ENCODE measurements at places on chromosomes 1 and 21.

- DNase-seq = no peak
- no peaks in the 10 kb centered on the region for H3K36me3 ChIP-seq
- H3K27me3 ChIP-seq = peaks cover 30% of the 10 kb centered on the region
- no peak overlapping the region for H3K27ac ChIP-seq
- no peaks in the 10 kb centered on the region for H3K4me1 ChIP-seq
Measured at GRCh38 chr1:225667362-225667761, 14.4 kb upstream of the ENAH start.

DNA sequence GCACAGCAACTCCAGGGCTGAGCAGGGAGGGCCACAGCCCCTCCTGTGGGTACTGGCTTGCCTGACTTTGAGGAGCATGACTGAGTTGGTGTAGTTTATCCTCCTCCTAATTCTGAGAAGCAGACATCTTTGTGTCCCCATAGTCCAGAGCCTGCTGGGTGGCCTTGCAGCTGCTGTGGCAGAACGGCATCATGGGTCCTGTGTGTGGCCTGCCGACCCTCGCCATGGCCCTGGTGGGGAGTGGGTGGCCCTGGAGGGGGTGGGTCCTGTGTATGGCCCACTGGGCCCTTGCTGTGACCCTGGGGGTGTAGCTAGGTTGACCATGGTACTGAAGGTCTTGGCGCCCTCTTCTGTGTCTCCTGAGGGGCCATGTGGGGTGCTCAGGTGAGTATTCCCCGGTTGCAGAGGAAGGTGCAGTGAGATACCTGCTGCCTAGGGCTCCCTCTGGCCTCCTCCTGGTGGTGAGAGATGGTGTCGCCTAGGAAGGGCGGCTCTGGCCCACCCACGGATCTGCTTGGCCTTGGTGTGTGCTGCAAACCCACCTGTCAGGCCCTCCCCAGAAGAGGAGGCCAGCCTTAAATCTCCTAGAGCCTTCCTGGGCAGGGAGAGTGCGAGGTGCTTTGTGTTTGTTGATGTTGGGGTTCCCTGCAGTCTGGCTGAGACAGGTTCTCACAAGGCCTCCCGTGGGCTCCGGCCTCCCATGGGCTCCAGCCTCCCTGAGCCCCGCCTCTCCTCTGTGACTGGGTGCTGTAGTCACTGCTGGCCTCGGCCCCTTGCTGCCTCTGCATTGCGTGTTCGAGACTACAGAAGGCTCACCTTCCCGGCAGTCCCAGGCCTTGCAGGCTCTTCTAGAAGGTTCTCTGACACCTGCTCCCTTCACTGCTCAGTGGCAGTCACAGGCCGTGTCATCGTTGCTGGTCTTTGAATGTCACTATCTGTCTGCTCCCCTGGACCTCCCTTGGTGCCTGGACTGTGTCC is 7.8 kb downstream of the SNAP47 start:
- H3K4me3 ChIP-seq = no peak overlapping the region
- DNase-seq = no peak
- peaks cover 2% of the 10 kb centered on the region for H3K36me3 ChIP-seq
- peaks cover 54% of the 10 kb centered on the region for H3K4me1 ChIP-seq
- no peak overlapping the region for H3K27ac ChIP-seq
- no peaks in the 10 kb centered on the region for H3K27me3 ChIP-seq

DNA sequence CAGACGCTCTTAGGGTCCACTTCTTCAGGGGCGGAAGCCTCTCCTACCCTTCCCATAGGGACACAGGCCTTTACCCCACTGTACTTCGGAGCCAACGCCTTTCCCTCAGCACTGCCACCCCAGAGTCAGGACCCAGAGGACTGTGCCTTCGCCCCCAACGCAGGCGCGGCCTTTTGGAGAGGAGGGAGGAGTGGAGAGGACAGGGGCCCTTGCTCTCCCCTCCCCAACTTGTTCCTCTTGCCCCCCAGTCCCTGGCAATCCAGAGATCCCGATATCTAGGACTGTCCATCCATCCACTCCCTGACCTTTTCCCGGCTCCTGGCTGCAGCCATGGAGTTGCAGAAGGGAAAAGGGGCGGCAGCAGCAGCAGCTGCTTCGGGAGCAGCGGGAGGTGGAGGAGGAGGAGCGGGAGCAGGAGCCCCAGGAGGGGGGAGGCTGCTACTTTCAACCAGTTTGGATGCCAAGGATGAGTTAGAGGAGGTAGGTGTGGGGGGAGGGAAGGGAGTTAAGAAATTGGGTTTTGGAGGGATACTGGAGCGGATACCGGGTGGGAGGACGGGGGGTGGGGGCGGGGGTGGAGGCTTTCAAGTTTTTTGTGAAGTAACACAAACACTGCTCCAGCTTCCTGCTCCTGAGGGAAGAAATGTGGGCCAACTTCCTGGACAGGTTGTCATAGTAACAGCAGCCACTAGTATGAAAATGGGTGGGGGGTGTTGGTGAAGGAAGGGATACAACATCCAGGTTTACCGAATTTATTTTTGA is 636 bp downstream of the INTS3 start:
- peak overlapping the region; percentile 98 for H3K27ac ChIP-seq
- H3K27me3 ChIP-seq = no peaks in the 10 kb centered on the region
- peaks cover 13% of the 10 kb centered on the region for H3K36me3 ChIP-seq
- peak overlapping the region; percentile 92 for H3K4me3 ChIP-seq

DNA sequence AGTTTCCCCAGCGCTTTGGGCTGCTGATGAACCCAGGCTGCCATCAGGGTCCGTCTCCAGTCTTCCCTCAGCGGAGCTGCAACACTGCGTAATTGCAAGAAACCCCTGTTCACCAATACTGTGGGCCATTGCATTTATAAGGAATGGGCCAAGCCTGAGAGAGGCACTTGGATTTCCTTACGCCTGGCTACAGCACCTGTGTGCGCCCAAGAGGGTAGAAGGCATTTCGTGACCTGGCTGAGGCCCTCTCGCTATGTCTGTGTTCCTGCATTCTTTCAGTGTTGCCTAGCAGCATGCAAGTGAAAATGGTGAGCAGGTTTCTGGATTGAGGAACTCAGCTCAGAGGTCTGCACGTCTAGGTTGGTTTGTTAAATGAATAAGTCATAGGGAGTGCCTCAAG is 12.0 kb upstream of the OR2W3 start:
- no peak overlapping the region for H3K27ac ChIP-seq
- H3K36me3 ChIP-seq = no peaks in the 10 kb centered on the region
- no peaks in the 10 kb centered on the region for H3K4me1 ChIP-seq
- no peak for DNase-seq
- H3K4me3 ChIP-seq = no peak overlapping the region

DNA sequence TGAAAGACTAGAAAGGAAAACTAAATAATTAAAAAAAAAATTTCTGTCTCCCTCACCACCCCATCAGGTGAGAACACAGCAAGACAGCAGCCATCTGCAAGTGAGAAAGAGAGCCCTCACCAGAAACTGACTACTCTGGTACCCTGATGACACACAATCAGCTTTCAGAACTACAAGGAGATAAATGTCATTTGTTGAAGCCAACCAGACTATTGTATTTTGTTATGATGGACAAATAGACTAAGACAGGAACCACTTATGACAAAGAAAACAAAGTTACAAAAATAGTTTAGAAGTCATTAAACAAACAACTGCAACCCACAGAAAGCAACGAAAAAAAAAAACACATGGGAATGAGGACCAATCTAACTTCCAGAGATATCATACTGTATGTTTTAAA is 98.3 kb downstream of the FAF1 start:
- DNase-seq = no peak
- peaks cover 36% of the 10 kb centered on the region for H3K4me1 ChIP-seq
- no peak overlapping the region for H3K27ac ChIP-seq
- H3K4me3 ChIP-seq = no peak overlapping the region
- H3K27me3 ChIP-seq = no peaks in the 10 kb centered on the region
- H3K36me3 ChIP-seq = no peaks in the 10 kb centered on the region

DNA sequence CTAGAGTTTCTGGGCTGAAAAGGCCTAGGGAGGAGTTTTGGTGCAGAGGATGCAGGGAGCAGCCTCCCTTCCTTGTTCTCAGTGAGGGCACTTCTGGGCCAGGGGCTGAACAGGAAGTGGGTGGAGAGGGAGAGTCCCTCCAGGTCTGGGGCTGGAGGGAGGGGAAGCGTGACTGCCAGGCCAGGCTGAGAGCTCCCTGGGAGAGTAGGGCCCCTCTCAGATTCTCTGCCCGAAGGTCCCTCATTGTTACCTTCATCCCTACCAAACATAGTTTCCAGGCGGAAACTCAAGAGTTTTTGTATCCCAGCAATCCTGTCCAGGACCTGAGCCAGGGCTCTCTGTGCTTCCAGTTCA is 36.8 kb downstream of the CITED4 start:
- no peaks in the 10 kb centered on the region for H3K36me3 ChIP-seq
- no peaks in the 10 kb centered on the region for H3K27me3 ChIP-seq
- H3K4me1 ChIP-seq = peaks cover 25% of the 10 kb centered on the region
- no peak overlapping the region for H3K27ac ChIP-seq
- DNase-seq = no peak
- H3K4me3 ChIP-seq = no peak overlapping the region

DNA sequence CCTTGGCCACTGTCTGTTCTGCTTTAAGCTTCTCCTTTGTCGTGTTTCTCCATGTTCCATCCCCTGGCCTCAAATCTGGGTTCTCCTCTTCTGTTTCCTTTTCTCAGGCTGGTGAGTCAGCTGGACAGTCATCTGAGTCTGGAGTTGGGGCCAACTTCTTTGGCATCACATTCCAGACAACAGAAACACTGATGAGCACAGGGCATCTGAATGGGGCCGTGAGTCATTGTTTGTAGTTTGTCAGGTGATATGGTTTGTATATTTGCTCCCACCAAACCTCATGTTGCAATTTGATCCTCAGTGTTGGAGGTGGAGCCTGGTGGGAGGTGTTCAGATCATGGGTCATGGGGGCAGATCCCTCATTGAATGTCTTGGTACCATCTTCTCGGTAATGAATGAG is 14.3 kb upstream of the OLIG2 start:
- DNase-seq = no peak
- H3K4me3 ChIP-seq = no peak overlapping the region
- H3K27me3 ChIP-seq = peaks cover 74% of the 10 kb centered on the region
- no peak overlapping the region for H3K27ac ChIP-seq

DNA sequence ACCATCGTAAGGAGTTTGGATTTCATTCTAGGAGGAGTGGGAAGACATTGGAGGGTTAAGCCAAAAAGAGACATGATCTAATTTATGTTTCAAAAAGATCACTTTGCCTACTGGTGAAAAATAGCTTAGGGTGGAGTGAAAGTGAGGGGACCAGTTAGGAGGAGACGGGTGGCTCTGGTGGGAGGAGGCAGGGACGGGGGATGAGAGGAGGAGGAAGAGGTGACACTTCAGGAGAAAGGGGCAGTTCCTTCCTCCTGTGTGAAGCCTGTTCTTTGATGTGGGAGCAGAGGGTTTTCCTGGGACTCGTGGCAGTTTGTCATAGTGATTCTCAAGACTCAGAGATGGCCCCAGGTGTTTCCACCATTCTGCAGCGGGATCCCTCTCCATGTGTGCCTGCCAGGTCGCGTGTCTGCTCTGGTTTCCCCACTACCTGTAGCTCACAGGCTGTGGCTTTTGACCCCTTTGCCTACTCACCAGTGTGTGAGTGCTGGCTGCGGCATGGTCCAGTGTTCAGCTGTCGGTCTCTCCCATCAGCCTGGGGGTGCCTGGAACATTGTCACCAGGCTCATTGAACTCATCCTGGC is 102.4 kb downstream of the CNIH3 start:
- peaks cover 56% of the 10 kb centered on the region for H3K27me3 ChIP-seq
- no peak overlapping the region for H3K27ac ChIP-seq
- no peaks in the 10 kb centered on the region for H3K36me3 ChIP-seq
- DNase-seq = no peak
- no peaks in the 10 kb centered on the region for H3K4me1 ChIP-seq

DNA sequence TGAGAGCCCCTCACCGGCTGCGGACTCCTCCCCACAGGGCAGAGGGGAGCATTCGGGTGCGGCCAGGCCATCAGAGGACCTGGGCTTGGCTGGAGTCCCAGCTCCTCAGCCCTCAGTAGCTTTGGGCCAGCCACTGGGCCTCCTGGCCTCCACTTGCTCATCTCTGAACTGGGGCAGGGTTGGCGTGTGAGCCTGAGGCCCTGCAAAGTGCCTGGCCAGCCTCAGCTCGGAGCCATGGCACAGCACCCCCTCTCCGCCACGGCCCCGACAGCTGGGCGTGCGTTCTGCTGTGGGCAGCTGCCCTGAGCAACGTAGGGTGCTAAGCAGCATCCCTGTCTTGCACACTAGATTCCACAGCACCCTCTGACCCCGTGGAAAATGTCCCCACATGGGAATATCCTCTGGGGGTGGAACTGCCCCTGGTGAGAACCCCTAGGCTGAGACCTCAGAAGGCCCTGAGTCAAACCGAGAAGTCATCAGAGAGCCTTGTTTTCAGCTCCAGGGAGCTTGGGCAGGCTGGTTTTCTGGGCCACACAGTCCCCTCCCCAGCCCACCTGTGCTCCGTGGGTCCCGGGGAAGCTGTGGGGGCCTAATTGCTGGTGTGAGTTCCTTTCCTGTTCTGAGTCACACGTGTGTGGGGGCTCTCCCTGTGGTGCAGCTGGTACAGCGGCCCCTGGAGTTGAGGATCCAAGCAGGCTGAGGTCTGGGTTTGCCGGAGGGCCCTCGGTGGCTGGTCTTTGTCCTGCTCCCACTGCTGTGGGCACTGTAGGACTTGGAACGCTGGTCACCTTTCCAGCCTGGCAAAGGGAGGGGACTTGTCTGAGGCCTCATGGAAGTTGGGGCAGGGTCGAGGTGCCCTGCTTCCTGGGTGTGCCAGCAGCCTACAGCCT is 24.5 kb downstream of the TP73 start:
- DNase-seq = no peak
- H3K27ac ChIP-seq = peak overlapping the region; percentile 83
- peaks cover 15% of the 10 kb centered on the region for H3K27me3 ChIP-seq
- H3K4me1 ChIP-seq = peaks cover 35% of the 10 kb centered on the region
- peaks cover 5% of the 10 kb centered on the region for H3K36me3 ChIP-seq
- no peak overlapping the region for H3K4me3 ChIP-seq

- H3K27me3 ChIP-seq = peaks cover 53% of the 10 kb centered on the region
- no peak overlapping the region for H3K4me3 ChIP-seq
- H3K36me3 ChIP-seq = no peaks in the 10 kb centered on the region
- H3K4me1 ChIP-seq = peaks cover 5% of the 10 kb centered on the region
- no peak for DNase-seq
- H3K27ac ChIP-seq = no peak overlapping the region
Measured at GRCh38 chr1:156371553-156372264, 2.7 kb downstream of the RHBG start.

GRCh38 chr1:54866801-54867716 is 19.9 kb downstream of the DHCR24 start:
- H3K36me3 ChIP-seq = peaks cover 6% of the 10 kb centered on the region
- no peak overlapping the region for H3K4me3 ChIP-seq
- no peak for DNase-seq
- peaks cover 2% of the 10 kb centered on the region for H3K4me1 ChIP-seq
- no peaks in the 10 kb centered on the region for H3K27me3 ChIP-seq
- no peak overlapping the region for H3K27ac ChIP-seq

- no peak overlapping the region for H3K27ac ChIP-seq
- no peaks in the 10 kb centered on the region for H3K27me3 ChIP-seq
- peaks cover 6% of the 10 kb centered on the region for H3K36me3 ChIP-seq
- no peak for DNase-seq
Measured at GRCh38 chr1:97186381-97186780, 464.8 kb downstream of the PTBP2 start.

Measured in central memory CD8-positive, alpha-beta T cell (primary cell).